ENCODE measurements at places on chromosomes 13 and 19.
A peak's percentile ranks its signal among the peaks of the same experiment; 100 is the strongest.

DNA sequence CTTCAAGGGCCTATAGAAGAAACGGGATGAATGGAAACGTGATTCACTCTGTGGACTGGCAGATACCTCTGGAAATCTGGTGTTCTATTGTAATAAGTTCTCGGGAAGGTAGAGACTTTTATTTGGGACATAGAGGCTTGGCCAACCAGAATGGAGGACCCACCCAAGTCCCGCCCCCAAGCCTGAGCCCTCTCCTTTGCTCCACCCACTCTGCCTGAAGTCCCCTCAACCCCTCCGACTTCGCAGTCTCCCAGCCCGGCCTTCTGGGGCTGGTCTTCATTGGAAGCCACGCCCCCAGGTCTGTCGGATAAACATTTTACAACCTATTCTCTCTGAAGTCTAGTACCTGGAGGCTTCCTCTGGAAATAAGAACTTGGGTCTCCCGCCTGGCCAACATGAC lies 16.9 kb downstream of the FBXL12 start:
- DNase-seq = no peak

GRCh38 chr19:5530701-5531100 lies 37.1 kb downstream of the TINCR start:
- no peak for DNase-seq

DNA sequence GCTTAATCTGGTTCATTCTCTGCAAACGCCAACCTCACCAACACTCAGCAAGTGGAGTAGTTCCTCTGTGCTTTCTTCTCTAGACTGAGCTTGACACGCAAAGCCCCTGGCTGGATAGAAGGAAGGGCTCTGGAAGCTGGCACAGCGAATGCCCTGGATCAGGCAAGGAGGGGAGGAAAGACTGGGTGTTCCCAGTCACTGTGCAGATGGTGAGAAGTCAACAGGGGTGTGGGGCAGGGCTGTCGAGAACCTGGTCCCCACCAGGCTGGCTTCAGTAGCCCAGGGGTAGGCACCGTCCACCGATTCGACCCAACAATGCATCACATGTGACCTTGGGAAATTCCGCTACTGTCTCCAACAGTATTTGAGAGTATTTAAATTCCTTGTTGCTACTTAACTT lies 65.5 kb downstream of the TSHZ3 start:
- no peak for DNase-seq

GRCh38 chr13:39954476-39954875 lies 299.0 kb downstream of the COG6 start:
- DNase-seq = no peak

GRCh38 chr19:7636691-7637373 lies at the start of gene STXBP2:
Gene STXBP2, plus strand, starts transcription at chr19:7637110. Its CDS starts 40 bp downstream, at chr19:7637150.
- DNase-seq = peak; percentile 77

- DNase-seq = no peak
Measured at GRCh38 chr13:49532593-49532992, 36.8 kb downstream of the PHF11 start.

GRCh38 chr13:65959305-65959704 lies 1270.8 kb downstream of the PCDH9 start:
- DNase-seq = no peak

DNA sequence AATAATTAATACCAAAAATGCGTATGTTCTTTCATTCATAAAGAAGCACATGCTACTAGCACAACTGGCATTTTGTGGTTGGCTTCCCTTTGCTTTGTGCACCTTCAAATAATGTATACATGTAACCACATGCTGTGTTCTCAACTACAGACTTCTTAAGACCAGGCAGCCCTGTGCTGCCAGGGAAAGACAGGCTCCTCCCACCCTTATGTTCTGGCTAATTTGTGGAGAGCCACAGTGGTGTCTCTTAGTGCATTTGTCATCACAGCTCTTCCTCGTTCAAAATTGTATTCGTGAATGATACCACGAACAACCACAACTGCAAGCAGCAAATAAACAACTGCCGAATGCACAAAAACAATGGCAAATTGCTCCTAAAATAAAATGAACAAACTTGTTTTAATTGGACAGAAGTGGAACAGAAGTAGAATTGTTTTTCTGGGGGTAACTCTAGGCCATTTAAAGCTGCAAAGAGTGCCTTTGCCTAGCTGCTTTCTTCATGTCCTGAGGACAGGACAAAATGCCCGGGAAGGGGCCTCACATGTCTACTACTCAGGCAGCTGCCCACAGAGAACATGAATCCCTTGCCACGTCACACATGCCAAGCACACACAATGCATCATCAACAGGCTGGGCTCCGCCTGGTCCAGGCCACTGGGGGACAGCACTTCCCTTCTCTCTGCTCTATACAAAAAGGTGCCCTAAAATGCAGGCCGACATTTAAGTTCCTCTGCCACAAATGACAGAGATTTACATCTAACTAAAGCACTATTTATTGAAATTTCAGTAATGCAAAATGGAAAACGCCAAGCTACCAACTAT lies 21.7 kb downstream of the IRS2 start:
- no peak for DNase-seq

GRCh38 chr13:112880221-112880641 lies 88.8 kb upstream of the MCF2L start:
- DNase-seq = no peak

DNA sequence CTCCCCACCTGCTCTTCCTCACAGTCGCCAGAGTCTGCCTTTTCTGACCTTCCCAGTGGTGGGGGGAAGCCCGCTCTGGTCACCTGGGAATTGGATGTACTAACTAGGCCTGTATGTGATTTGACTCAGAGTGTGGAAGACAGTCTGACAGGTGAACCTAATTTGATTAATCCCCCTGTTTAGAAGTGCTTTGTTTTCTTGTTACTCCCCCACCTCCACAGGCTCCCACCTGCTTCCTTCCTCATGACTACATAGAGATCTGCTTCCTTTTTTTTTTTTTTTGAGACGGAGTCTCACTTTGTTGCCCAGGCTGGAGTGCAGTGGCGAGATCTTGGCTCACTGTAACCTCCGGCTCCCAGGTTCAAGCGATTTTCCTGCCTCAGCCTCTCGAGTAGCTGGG lies 44.0 kb downstream of the COG3 start:
- DNase-seq = no peak

GRCh38 chr13:78383071-78383484 lies 220.3 kb downstream of the POU4F1 start:
- DNase-seq = no peak

DNA sequence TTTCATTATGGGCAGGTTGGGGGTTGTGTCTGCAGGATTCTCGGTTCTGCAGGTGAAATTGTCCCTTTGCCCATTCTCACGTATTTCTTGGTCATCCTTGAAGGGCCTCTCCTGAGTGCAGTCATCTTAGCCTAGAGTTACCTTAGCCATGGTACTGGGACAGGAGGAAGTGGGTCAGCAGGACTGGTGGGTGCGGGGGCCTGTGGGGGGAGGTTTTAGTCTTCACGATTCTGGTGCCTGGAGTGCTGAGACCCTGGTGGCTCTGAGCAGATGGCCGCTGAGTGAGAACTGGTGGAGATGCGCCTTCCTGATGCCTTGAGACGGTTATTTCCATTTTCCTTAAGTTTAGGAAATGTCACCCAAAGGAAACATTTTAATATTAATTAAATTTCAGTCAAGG lies 11.8 kb downstream of the COL4A2 start:
- DNase-seq = no peak

- no peak for DNase-seq
Measured at GRCh38 chr19:14370940-14371280, 10.3 kb upstream of the ADGRE5 start.

GRCh38 chr13:26646603-26647002 lies 89.1 kb downstream of the WASF3 start:
- DNase-seq = no peak

DNA sequence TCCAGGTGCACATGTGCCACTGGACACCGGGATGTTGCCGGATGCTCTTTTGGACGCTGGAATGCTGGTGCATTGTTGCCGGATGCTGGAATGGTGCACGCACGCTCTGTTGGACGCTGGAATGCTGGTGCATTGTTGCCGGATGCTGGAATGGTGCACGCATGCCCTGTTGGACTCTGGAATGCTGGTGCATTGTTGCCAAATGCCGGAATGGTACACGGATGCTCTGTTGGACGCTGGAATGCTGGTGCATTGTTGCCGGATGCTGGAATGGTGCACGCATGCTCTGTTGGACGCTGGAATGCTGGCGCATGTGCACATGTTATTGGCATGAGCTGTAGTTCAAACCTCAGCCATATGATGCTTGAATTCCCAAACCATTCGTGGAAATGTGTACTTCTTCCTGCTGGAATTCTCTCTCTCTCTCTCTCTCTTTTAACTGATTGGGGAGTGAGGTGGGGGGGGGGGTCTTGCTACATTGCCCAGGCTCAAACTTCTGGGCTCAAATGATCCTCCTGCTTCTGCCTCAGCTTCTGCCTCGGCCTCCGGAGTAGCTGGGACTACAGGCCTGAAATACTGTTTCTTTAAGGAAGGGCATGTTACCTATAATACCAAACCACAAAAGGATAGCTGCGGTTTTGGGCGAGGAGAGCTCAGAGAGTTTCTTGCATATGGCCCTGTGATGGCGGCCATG lies 1.2 kb upstream of the MCF2L start:
- no peak for DNase-seq
